ENCODE measurements at places on chromosomes 3 and 15.

GRCh38 chr3:22959593-22959992 is 243.5 kb upstream of the UBE2E2 start:
- no peak for DNase-seq

DNA sequence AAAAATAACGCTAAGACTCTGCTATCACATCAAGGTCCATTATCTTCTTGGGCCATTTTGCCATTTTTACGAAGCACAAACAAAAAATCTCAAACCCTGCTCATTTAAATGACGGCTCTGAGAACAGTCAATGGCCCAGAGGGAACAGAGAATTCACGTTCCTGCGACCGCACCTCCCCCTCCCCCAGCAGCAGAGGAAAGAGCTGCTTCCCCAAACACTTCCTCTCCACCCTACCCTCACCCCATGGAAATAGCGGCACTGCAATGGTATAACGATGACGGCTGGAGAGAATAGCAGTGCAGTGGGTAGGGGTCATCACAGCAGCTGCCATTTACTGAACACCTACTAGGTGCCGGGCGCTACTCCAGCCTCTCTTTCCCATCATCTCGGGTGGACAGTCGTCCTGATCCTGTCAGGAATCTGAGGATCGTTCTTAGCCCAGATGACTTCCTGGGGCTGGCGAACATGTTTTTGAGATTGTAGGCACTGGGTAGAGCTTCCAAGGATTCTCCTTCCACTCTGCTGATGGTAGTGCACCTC is 113.3 kb downstream of the IQSEC1 start:
- DNase-seq, result no peak

- DNase-seq, result no peak
These were observed 7.8 kb upstream of the STAC start for GRCh38 chr3:36372534-36372935.

- no peak for DNase-seq
These were observed 798.8 kb downstream of the OTOL1 start for GRCh38 chr3:162295323-162295983.

DNA sequence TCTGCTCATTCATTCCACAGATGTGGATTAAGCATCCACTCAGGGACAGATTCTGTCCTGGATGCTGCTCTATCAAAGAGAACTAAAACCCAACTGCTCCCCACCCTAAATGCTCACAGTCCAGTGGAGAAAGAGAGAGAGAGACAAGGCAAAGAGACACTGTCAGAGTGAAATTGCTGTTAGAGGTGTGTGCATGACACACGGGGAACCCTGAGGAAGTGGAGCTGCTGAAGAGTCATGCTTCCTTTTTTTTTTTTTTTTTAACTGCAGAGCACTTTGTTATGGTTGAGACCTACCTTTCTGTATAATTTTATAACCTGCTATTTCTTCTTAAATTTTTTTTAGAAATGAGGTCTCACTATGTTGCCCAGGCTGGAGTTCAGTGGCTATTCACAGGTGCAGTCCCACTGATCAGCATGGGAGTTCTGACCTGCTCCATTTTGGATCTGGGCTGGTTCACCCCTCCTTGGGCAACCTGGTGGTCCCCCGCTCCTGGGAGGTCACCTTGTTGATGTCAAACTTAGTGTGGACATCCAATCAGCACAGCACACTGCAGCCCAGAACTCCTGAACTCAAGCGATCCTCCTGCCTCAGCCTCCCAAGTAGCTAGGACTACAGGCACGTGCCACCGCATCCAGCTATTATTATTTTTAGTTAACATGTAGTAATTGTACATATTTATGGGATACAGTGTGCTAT is 18.2 kb upstream of the PSTPIP1 start:
- no peak for DNase-seq

DNA sequence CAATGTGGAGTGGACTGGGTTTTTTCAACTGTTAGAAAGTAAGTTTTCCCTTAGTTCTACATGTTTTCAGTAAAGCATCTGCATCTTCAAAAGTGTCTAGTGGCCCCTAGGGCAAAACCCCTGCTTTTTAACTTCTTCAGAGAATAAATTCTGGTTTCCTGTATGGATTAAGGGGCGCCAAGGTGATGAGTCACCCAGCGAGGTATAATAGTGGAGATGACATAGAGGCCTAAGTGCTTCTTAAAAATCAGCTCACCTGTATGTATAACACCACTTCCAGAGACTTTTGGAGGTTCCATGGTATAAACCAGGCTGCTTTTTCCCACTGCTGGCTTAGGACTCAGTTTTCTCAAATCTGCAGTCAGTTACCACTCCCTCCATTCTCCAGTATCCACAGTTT is 68.9 kb downstream of the SYN2 start:
- no peak for DNase-seq

- no peak for DNase-seq
These were observed 35.6 kb downstream of the LNP1 start for GRCh38 chr3:100436951-100437350.

DNA sequence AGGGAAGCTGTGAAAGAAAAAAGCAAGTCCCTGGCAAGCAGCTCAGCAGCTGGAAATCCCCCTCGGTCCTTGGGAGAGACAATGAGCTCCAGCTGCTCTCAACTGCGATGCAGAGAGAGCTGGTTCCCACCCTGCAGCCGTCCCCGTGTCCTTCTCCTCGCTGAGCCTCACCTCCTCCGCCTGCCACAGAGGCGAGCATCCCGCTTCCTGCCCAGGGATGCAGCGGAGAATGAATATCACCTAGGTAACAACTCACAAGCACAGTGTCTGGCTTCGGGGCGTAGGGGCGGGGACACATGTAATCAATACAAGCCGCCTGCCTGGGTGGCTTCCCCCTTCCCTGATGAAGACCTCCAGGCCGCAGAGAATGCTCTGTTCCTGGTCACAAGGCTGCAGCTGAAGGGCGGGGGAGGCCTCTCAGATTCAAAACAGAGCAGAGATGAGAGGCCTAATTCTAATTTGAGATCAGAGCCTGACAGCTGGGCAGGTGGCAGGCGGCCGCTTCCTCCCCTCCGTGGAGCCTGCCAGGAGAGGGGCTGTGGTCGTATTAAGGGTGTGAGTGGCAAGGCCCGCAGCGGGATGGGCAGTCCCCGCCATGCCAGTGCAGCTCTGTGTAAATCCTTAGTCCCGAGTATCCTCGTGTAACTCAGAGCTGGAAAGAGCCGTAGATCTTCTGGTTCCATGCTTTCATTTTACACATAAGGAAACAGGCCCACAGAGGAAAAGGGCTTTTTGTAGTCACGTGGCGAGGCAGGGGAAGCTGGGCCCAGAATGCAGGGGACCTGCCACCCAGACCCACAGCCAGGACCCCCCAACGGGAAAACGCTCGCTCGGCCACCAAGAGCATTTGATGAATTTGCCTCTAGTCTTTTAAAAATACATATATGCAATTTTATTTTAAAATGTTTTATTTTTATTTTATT is 24.3 kb downstream of the ZDHHC19 start:
- peak; percentile 61 for DNase-seq

- DNase-seq, result no peak
These were observed 14.3 kb downstream of the SPG21 start for GRCh38 chr15:64975390-64975789.

Data from neuronal stem cell (in vitro differentiated cells).